ENCODE measurements at places on chromosomes 1 and 21.

DNA sequence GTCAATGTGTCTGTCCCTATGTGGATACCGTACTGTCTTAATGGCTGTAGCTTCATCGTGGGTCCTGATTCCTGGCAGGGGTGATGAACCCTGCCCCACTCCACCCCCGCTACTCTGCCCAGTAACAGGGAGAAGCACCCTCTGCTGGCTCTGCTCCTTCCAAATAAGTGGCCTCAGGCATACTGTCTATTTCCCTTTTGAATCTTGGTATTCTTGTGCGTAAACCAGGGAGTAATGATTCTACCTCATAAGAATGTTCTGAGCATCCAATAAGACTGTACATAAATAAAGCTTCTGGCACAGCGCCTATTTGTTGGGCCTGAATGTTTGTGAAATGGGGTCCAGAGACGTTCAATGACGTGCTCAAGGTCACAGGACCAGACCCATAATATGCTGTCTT, 35.2 kb upstream of the CTPS1 start:
- peak; percentile 51 for DNase-seq

DNA sequence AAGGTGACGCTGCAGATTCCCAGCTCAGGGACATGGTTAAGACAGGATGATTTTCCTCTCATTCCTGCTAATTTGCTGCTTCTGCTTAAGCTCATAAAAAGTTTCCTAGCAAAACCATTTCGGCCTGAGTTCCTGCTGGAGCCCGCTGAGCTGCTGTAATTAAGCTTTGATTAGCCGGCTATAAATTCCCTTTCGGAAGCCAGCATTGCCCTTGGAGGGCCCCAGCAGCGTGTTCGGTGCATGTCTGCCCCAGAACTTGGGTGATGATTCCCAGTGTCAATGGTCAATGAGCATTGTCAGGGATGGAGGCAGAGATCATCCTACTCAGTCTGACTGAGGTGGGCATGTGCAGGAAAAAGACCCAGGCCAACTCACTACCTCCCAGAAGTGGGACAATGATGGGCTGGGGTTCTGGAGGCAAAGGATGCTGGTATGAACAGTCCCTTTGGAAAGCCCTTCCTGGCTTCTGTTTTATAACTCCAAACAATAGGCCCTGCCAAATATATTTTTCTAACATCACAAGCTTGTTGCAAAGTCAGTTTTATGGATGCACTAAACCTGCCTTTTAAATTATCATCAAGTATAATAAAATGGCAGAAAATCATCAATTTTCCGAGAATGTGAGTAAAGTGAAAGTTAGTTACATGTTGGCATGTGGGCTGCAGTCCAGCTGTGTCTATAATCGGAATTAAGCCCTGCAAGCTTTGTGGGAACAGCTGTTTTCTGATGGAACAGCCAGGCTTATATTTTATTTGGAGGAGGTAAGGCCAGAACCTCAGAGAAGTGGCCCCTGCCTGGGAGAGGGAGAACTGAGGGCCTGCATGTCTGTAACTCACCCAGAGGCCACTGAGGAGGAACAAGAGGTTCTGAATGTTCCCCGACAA, 257.1 kb downstream of the GRIK3 start:
- DNase-seq: no peak

DNA sequence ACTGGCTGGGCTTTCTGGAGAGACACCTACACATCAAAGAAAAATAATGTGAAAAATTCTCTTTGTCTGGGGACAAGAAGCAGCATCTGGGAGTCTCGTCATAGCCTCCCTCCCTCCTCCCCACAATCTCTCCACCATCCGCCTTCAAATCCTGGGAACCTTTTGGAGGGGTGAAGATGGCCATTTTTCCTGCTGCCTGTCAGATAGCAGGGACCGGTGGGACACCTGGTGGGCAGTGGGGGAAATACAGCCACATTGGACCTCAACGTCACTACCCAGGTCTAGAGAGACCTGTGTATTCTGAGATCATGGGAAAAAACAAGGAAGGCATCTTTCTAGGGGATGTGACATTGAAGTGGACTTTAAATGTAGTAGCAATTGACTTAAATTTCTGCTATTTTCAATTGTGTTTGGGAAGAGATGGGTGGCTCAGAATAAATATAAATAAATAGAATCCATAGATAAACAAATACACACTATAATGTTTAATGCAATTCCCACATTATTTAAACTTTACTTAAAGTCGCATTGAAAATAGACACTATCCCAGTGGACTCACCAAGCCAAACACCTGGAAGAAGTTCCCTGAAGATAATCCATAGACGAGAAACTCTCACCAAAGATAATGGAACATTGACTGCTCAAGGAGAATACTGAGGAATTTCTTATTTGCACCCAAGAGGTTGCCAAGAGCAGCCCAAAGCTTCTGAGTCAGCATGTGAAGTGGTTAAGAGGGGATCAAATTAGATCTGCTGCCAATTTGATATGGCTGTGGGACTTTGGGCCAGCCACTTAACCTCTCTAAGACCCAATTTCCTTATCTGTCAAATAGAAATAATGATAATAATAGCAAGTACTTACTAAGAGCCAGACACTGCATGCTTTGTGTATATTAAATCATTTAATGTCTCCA, 147.6 kb upstream of the CAMK1G start:
- peak; percentile 60 for DNase-seq

DNA sequence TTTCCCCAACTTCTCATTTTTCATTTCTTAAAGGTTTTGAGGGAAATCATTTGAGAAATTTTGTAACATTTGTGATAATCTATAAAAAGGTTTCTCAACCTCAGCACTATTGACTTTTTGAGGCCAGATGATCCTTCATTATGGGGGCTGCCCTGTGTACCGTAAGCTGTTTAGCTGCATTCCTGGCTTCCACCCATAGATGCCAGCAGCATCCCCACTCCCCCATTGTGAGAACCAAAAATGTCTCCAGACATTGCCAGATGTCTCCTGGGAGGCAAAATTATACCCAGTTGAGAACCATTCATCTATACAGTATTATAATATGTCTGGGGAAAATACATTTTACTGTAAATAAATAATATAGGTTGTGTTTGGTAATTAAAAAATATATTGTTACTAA, 146.0 kb downstream of the PBX1 start:
- DNase-seq: no peak

DNA sequence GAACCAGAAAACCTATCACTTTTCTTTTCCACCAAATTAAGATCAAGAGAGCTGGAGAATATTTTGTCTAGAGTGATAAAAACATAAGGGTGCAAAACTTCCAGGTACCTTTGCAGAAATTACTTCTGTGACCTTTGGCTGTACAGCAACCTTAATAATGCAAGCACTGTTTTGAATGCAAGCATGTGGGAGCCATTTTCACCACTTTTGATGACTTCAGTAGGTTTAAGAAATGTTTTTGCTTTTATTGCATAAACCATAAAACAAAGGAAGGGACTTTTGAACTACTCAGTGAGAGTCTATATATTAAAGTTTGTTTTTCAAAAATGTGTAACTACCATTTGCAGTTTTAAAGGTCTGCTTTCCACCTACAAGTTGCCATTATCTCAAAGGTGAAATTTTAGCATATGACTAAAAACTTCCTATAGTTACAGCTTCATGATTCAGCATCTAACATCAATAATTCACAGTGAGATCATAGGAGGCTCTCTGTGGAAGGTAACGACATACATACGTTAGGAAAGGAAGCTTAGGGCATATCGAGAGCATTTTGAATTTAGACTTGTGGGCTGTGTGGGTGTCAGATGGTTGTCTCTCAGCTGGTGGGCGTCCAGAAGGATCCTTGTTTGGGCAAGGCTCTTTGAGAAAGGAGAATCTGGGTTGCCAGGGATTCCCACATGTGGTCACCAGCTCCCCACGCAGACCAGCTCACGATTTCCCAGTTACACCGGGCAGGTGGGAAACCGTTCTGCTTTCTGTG, 1.1 kb upstream of the GADD45A start:
- no peak for DNase-seq

DNA sequence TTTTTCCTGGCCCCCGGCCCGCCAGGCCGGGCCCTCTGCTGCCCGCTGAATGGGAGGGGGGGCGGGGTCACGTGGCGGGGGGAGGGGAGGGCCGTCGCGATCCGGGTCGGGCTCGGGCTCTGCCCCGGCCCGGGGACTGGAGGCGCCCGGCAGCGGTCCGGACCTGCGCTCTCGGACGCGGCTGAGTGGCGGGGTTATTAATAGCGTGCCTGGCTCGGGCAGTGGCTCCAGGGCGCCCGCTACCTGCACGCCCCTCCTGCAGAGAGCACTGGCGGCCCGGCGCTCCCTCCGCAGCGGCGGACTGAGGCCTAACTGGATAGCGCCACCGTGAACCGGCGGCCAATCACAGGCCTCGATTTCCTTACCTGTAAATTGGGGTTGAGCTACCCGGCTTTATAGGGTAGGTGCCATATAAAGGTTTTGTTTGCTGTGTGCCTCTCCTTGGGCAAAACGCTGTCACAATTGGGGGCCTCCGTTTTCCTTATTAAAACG, 28.1 kb downstream of the AHDC1 start:
- no peak for DNase-seq

DNA sequence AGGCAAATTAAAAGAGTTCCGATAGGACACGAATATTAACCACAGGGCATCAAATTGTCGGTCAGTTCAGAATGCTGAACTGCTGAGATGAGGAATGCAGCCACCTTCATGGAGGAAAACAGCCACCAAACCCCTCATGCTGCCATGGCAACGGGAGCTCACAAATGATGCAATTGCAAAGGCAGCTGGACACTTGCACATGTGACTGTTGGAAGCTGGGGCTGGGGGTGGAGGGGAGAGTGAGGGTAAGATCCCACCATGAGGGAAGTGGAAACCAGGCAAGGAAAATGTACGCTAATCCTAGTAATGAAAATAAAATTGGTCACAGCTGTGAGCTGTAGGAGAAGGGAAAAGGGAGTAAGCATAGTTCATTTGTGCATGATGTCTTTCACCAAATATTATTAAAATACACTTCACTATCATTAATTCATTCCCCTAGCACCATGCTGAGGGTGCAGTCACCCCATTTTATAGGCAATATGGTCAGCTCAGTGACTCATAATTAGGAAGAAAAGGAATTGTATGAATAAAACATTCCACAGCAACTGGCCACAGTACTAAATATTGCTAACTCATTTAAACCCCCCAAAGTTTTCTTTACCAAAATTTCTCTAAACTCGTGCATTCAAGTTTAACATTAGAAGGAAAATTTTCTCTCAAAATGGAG, 15.3 kb downstream of the BECN2 start:
- DNase-seq: peak; percentile 71

- DNase-seq: peak; percentile 86
These were observed 6.7 kb upstream of the PTPN14 start for GRCh38 chr1:214557952-214558735.

DNA sequence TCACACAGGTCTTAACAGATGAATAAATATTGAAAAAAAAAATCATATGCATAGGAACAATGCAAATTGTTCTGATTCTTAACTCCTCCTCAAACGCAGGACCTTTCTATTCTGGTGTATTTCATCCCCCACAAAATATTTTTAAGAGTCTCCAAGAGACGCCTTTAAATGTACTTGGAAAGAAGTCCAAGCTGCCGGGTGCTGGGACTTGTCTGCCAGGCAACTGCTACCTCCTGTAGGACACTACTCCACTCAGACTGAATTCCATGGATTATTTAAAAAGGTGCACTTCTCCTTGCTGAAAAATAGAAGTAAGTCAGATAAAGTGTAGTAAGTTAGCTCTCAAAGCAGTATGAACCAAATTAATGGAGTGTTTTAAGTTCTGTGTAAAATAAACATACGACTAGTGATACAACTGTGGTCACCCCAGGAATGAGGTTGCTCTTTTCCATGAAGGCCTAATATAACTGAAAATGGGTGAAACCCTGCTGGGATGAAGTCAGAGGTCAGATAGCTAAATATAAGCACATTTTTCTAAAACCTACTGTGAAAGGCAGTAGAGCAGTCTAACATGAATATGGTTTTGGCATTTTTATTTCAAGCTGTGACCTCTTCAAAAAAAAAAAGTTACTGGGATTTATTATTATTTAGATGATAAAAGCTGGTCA, 189.2 kb upstream of the PBX1 start:
- no peak for DNase-seq

DNA sequence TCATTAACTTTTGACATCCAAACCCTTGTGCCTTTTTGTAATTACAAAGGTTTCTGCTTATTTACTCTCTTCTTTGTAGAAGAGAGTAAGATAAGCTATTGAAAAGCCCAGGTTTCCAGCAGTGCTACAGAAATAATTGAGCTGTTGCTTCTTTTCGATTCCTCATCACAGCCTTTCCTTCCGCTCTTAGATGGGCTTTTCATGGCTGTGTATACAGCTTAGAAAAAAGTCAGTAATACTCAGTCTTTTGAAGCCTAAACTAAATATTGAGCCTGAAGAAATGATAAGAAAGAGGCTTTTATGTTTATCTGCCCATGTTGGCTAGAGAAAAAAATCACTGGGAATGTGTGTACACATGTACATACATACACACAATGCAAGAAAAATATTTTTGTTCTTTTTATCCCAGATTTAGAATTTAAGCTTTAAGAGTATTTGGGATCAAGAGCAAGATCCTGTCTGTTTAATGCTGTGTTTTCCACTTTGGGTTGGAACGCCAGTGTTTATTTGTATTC, 172.4 kb downstream of the VPS13D start:
- DNase-seq: no peak

DNA sequence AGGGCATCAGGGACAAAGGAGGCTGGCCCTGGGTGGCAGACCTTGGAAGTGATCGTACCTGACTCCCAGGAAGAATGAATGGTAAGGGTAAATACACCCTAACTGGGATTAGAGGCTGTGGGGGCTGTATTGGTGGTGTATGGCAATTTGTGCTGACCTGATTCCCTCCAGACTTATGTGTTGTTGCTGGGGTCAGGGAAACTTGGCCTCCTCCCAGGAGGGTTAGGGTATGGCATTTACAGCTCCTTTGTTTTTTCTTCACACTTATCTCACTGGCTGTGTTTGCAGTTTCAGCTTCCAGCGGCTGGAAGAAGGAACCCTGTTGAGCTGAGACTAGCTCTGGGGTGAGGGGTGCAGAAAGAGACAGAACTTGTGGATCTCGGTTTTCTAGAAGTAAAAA, 8.2 kb downstream of the VANGL1 start:
- DNase-seq: no peak

DNA sequence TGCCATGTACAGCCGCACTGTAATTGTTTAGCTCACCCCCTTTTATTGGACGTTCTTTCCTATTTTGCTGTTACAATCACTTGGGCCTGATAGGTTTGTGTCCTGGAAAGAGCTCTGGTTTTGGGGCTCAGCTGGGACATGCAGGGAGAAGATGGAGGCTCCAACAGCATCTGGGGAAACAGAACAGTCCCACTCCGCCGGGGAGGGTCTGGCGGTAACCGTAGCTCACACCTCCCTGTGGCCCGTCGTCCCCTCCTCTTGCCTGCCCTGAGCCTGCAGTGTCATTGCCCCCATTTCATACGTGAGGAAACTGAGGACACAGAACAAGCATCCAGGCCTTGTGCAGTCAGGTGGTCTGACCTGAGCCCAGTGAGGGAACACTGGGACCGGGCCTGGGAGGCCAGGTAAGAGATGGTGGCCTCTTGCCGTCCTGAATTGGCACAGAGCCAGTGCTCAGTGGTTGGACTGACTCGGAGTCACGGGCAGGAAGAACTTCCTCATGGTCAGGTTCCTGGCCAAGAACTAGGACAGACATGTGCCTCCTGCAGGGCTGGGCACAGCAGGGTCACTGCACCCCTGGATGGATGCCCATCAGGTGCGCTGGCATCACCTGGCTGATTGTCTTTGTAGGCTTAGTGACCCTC, 41.8 kb downstream of the S100B start:
- DNase-seq: no peak
